Stimulated activated CD8-positive, alpha-beta memory T cell treated with anti-CD3 and anti-CD28 coated beads, Interleukin-7, amount 100 ng/mL, for 4 hours (primary cell): ENCODE measurements at places on chromosomes 5 and 9.

GRCh38 chr9:109115931-109116526, 3.7 kb downstream of the TMEM245 start:
- no peak for DNase-seq

GRCh38 chr5:123987956-123988355, 476.0 kb downstream of the CSNK1G3 start:
- DNase-seq = no peak

DNA sequence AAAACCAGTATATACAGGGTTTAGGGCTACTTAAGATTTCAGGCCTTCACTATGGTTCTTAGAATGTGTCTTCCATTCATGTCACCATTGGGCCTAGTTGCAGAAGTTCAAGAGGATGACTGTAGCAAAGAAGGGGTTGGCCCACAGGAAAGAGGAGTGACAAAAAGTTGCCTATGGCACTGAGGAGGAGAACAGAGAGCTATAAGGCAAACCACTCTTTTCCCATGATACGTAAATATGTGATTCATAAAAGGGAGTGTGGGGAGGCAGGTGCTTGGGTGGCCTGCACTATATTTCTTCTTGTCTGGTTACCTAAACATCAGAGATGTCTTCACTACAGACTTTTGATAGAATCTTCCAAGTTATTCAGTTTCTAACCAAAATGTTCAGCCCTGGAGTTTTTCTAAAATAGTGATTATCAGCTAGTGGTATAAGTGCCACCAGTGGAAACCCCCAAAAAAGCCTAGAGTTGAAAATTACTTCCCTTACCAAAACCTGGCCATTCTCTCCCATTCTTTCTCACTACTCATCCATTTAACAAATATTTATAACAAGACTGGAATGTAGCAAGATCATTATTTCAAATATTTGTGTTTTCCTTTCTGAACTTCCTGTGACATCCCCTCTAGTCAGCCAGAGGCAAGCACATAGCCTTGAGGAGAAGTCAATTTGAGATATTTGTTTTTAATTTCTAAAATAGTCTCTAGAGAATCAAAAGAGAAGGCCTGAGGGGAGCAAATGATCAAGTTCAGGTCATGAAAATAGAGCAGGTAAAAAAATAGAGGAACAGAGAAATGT, 367.4 kb downstream of the EFNA5 start:
- DNase-seq = no peak

GRCh38 chr5:85681871-85682270, 935.9 kb upstream of the COX7C start:
- no peak for DNase-seq

DNA sequence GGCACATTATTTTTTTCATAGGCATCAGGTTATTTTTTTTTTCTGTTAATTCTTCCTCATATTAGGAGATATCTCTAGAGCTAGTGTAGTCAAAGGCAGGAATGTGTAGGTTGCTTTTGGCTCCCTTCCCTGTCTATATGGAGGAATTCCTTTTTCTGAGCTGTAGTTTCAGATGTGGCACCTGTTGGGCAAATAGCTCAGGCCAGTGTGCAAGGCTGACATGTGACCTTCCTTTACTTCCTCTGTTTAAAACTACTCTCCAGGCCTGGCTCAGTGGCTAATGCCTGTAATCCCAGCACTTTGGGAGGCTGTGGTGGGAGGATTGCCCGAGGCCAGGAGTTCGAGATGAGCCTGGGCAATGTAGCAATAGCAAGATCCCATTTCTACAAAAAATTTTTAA, 40.5 kb upstream of the KIAA1958 start:
- no peak for DNase-seq

DNA sequence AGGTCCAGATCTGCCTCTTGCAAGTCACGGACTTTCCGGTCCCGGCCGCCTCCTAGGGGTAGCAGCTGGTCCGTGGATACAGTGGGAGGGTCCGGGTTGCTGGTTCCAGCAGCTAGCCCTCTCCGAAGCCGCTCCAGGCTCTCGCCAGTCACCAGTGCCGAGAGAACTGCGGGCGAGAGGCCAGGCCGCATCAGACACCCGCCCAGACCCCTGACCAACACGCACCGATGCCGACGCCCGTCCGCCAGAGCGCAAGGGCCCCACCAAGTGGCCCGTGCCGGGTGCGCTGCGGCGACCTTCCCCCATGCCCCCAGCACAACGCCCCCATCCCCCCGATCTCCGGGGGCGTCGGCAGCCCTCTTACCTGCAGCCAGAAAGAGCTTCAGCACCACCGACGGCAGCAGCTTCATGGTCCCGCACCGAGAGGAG, 470 bp downstream of the HBEGF start:
- DNase-seq = peak; percentile 16

GRCh38 chr5:56464935-56465768, 232.0 kb upstream of the ANKRD55 start:
- DNase-seq = no peak

DNA sequence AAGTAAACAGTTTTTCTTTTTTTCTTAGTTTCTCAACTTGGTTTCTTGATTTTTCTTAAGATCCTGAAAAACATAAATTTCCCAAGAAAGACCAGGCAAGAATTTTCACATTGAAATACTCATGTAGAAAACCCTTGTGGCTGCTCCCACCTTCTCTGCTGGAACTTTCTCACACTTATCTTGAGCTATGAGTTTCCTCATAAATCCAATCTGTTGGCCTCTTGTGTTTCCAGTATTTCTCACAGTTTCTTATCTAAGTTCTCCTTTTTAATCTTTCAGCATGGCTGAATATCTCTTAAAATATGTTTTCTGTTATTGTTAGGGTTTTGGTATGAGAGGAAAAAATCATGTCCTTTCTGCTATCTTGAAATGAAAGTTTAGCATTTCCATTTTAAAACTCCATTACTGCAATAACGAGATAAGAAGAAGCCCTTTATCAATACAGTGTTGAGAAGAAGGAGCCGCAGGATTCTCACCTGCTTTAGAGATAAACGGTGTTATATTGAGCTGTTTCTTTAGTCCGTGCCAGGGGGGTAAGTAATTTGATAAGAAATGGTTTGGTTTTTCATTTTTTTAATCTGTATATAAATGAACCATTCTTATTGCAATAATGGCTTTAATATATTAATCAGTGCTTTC, 89.3 kb downstream of the ALDH1A1 start:
- DNase-seq = no peak

- DNase-seq = no peak
Measured at GRCh38 chr5:71740015-71740753, 21.1 kb downstream of the CARTPT start.

- DNase-seq = no peak
Measured at GRCh38 chr5:88594441-88594840, 288.5 kb downstream of the MEF2C start.

- DNase-seq = no peak
Measured at GRCh38 chr5:178271726-178272479, 39.3 kb upstream of the PHYKPL start.

DNA sequence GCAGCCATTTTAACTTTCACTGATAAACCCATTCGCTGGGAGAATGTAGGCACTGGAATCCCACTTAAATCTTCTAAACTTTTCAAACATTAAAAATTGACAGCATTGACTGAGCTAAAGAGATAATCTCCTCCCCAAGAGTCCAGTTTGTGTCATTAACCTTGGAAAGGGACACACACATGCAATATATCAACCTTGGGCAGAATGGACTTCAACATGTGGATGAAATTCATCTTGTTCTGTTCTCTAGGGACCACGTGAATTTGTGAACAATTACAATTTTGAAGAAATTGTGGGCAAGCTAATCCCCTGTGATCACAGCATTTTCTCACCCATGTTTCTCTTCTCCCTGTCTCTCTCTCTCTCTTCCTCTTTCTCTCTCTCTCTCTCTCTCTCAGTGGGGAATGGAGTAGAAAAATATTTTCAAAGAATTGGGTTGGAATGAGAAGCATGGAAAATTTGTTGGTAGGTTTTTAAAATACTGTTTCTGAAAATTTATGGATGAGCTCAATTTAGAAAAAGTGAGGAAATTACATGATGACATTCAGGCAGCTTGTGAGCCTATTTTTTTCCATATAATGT, 553.7 kb downstream of the EBF1 start:
- DNase-seq = no peak

DNA sequence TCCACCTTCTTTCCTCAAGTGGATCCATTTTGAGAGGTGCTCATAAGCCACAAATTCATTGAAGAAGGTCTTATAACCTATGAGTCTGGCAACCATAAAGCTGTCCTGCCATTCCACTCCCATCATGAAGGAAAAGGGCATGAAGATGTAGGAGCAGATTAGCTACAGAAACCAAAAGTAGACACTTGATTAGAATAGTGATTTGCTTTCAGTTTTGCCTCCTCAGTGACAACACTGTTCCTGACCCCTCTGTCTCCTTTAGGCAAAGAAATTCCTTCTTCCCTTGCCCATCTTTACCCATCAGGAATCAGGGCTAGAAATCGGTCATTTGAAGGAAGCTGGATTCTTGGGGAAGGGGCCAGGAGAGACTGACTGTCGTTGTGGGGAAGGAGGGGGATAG, 55.2 kb downstream of the SLC28A3 start:
- DNase-seq = no peak

GRCh38 chr5:68843624-68844364, 250.0 kb upstream of the SLC30A5 start:
- no peak for DNase-seq

DNA sequence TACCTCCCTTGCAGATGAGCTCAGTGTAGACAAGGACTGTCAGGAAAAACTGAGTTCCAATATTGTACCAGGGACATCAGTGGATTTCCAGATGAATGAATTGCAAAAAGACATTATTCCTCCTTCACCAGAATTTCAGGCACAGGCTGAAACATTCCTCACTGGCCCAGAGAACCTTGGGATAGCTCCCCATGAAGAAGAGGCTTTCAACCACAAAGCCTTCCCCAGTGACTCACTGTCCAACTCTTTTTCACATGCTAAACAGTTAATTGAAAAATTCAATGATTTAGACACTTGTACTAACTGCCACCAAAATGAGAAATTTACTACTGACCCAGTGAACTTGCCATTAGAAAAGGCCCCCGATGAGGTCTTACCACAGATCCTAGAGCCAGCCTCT, 144.5 kb downstream of the UNC13B start:
- DNase-seq = no peak

DNA sequence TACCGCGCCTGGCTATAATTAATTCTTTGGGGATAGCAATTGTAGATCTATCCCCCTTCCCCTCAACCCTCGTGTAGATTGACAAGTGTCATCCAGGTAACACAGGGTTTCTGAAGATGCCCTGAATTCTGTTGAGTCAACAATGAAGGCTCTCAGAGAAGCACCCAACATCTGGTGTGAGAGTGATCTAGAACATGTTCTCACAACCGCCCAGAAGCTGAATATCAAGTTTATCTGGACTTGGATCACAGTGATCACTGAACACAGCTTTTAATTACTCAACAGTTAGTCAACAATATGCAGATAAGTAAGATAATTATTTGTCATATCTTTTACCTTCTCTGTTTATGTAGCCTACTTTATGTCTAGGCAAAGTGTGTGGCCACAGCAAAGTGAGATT, 204.2 kb upstream of the RGMB start:
- DNase-seq = no peak

GRCh38 chr5:170523142-170523551, 19.3 kb downstream of the KCNIP1 start:
- no peak for DNase-seq

DNA sequence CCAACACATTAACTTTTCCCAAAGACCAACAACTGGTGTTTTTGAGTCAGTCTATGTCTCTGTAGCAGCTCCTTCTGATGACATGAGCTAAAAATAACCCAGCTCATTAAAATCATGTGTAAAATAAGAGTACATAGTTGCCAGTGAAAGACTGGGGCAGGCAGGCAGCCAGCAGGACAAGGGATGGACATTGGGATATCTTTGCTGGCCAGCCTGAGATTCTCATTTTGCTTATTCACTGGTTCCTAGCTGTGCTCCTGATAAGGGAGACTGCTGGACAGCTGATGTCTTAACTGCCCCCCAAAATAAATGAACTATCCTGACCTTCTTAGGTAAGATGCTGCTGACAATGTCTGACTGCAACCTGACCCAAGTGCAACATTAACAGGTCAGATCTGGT, 33.9 kb downstream of the EPB41L4B start:
- DNase-seq = no peak

GRCh38 chr9:130981002-130981755, 27.8 kb upstream of the LAMC3 start:
- no peak for DNase-seq

- DNase-seq = no peak
Measured at GRCh38 chr5:42879291-42879690, 67.6 kb upstream of the SELENOP start.

GRCh38 chr9:132984202-132985070, 5.9 kb downstream of the GFI1B start:
- DNase-seq = no peak

DNA sequence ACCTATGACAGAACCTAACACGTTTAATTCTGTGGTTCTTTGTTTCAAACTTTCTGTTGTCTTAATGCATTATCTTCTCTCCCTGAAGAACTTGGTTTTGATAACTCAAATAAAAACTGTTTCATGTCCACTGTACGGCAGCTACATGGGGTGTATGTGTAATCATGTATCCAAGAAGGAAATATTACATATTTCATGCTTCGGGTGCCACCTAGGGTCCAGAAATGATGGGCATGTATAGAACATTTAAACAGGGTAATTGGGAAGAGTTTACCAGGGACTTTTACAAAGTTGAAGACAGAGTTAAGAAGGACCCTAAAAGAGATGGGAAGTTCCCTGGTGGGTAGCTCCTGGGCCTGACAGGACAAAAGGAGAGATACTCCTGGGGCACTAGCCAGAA, 291.3 kb downstream of the FBXL7 start:
- no peak for DNase-seq

DNA sequence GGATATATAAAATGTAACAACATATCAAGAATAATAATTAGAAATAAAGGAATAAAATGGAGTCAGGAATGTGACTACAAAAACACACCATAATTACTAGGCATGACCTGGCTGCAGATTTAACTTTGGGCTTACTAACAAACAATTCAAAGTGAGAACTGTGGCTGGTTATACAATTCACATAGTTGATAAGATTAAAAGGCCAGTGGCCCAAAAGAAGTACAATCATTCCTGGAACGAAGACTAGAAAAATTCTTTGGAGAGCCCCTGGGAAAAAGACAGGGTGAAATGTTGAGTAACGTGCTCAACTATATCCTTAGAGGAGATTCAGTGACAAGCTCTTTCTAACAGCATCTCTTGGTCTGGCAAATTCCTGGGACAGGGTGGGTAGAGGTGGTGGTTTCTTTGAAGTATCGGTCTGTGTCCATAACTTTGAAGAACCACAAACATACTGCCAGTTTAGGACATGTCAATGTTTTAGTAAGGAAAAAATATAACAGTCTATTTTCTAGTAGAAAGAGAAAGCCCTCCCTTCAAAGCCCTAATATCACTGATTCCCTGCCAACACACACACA, 75.0 kb upstream of the IL6ST start:
- DNase-seq = no peak

GRCh38 chr5:139277171-139277570, 16.4 kb upstream of the MATR3 start:
- no peak for DNase-seq

GRCh38 chr9:134551644-134552348, 89.8 kb upstream of the COL5A1 start:
- no peak for DNase-seq

GRCh38 chr9:665296-665695, 176.2 kb upstream of the DMRT1 start:
- no peak for DNase-seq
